ENCODE measurements at places on chromosomes 16 and 17.

DNA sequence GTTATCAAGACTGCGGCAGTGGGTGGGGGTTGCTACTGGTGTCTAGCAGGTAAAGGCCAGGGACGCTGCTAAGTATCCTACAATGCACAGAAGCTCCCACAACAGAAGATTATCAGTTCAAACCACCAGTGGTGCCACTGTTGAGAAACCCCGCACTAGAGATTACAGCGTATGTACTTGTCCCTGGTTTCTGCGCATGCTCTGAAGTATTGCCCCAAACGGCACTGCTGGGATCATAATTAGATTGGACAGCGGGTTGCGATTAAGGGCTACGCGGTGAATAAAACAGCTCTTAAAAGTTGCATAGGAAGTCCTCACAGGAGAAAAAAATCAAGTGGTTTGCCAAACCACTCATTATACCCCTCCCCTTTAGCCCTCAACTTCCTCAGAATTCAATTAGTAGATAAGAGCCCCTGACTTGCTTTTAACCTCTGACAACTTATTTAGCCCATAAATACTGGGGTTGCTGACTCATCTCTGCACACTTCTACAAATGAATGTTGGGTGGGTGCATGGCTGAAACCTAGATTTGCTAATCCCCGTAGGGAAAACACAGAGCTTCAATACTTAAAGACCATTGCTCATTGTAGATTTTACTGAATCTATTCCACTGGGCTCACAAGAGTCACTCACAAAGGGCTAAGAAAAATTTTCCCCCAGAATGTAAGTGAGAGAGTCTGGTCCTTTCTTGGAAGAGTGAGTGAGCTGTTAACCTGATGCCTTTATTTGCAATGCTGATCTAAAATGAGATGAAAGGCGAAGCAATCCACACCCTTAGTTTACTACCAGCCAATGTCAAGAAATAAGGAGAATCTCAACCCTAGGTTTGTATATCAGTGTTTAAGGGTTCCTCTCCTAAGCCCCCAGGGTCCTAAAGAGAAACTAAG lies 91.8 kb downstream of the RGS9 start:
- no peak for DNase-seq

DNA sequence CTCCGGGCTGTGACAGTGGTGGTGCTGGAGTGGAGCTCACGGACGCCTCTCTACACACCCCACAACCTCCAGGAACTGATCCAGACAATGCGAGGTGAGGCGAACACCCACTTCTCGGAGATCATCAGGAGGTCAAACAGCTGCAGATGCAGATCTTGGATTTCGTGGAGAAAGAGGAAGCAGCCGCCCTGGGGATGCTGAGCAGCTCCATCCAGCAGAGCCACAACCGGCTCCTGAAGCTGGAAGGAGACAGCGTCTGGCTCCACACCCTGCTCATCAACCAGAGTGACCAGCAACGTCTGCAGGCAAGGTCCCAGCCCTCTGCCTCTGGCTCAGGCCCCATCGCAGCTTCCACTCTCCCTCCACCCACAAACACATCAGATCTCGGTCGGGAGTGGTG lies 13.2 kb upstream of the SLC16A5 start:
- no peak for DNase-seq

DNA sequence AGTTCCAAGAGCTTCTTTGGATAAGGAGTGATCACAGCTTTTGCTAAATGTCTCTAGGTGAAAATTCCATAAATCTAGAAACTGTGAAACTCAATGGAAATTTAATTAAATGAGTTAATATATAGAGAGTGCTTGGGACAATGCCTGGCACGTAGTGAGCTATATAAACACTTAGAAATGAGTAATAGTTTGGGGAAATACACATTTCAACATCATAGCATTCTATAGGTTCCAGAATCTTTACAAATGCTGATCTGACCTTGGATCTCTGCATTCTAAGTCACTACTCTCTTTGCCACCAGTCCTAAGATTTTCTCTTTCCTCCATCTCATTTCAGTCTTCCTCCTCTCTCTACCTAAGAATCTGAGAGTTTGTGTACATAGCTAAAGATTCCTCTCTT lies 175.6 kb downstream of the SOX9 start:
- no peak for DNase-seq

DNA sequence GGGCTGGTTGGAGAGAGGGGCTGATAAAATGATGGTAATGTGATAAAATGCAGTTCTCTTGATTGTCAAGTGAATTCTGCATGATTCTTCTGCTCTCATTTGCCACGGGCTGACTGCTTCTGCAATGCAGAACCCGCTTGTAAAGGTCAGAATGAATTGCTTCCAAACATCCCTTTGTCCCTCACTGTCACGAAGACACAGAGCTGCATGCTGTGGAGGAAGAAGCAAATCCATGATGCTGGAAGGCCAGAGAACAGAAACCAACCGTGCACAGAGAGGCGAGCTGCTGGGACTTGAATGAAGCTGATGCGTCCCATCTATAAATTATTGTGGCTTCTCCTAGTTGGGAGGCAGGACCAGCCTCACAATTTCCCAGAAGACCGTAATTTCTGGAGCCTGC lies 171.6 kb downstream of the PRKCB start:
- DNase-seq: no peak

- no peak for DNase-seq
These were observed 225.5 kb downstream of the MRTFB start for GRCh38 chr16:14296663-14297062.

GRCh38 chr17:27862840-27863239 lies 30.3 kb downstream of the LYRM9 start:
- no peak for DNase-seq

- DNase-seq: no peak
These were observed 85.1 kb downstream of the ZZEF1 start for GRCh38 chr17:4057731-4058130.

DNA sequence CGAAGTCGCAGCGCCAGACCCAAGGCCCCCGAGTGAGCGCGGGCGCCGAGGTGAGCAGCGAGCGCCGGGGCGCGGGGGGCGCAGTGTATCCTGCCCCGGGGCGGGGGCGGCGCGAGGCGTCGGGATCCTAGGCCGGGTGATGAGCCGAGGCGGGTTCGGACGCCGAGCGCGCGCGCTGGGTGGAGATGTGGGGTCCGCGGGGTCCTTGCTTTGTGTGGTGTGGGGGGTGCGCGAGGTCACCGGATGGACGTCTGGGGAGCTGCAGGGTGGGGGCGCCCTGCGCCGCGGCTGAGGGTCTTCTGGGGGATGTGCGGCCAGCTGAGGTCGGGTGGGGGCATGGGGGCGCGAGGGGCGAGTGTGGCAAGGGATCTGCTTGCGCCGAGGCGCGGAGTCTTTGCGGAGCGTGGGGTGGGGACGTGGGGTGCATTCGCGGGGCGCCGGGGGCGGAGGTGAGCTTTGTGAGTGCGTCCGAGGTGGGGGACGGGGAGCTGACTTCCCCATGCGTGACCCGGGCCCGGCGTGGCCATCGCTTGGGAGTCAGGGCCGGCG lies 560 bp downstream of the RAI1 start:
- peak; percentile 44 for DNase-seq

- no peak for DNase-seq
These were observed 25.0 kb upstream of the BAHCC1 start for GRCh38 chr17:81370294-81370693.

GRCh38 chr17:17935321-17936271 lies 36.6 kb downstream of the TOM1L2 start:
- peak; percentile 36 for DNase-seq

DNA sequence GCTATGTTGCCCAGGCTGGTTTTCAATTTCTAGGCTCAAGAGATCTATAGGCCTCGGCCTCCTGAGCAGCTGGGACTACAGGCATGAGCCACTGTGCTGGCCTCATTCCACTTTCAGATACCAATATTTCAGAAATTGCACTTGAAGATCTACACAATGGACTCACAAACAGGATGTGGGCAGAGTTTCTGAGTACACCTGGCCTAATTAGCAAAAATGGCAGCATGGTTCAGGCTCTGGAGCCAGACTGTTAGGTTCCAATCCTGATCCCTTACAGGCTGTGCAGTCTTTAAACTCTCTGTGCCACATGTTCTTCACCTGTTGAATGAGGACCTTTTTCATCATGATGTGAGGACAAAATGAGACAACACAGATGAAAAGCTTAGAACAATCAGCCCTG lies 32.2 kb downstream of the RNF157 start:
- no peak for DNase-seq

- DNase-seq: no peak
These were observed 26.8 kb upstream of the AXIN2 start for GRCh38 chr17:65588181-65588808.

GRCh38 chr17:79831265-79832217 lies 7.7 kb downstream of the CBX4 start:
- DNase-seq: peak; percentile 63

DNA sequence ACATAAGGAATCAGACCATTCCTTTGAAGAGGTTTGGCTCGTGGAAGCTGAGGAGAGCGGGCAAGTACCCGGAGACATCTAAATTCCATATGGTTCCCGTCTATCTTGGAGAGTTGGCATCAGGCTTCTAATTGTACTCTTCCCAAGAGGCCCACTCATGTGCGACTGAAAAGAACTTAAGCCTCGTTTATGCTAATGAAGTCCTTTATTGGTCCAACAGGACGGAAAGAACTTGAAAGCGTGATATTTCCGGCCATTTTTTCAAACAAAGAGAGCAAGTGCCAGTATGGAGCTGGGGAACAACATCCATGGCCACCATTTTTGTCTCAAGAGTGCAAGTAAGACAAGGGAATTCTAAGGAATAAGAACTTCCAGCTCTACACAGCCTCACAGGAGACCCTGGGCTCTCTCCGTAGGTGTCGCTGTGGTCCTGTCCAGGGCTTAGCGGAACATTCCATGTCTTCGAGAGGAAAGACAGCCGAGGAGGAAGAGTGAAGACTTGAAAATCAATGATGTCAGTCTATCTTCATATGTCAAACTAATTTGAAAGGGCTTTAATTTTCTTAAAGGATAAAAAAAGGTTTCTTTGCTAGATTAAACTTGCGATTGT lies 566.0 kb upstream of the PSMD7 start:
- no peak for DNase-seq

GRCh38 chr16:78836802-78837491 lies 737.5 kb downstream of the WWOX start:
- DNase-seq: no peak

GRCh38 chr17:49610883-49611584 lies 35.4 kb downstream of the NXPH3 start:
- no peak for DNase-seq

DNA sequence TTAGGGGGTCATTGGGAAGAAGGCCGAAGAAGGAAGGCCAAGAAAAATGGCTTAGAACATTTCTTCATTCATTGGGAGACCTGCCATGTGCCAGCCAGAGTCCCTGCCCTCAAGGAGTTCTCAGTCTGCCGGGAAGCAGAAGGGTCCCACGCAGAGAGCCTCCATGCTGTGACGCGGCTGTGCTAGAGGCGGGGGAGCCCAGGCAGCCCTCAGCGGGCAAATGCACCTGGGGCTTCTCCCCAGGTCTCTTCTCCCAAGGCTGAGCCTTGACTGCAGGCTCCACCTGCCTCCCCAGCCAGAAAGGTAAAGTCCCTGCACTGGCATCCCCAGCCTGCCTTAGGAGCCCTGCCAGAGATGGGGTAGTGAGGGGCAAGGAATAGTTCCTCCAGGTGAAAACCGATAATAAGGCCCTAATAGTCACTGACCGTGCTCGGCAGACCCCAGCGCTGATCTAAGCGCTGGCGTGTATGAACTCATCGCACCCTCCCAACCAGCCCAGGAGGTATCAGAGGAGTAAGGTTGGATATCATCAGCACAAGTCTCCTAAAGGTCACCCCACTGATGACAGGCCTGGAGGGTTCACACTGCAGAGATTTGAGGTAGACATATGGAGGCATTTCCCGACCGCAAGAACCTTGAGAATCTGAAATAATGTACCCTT lies 6.0 kb upstream of the CDR2L start:
- DNase-seq: no peak

DNA sequence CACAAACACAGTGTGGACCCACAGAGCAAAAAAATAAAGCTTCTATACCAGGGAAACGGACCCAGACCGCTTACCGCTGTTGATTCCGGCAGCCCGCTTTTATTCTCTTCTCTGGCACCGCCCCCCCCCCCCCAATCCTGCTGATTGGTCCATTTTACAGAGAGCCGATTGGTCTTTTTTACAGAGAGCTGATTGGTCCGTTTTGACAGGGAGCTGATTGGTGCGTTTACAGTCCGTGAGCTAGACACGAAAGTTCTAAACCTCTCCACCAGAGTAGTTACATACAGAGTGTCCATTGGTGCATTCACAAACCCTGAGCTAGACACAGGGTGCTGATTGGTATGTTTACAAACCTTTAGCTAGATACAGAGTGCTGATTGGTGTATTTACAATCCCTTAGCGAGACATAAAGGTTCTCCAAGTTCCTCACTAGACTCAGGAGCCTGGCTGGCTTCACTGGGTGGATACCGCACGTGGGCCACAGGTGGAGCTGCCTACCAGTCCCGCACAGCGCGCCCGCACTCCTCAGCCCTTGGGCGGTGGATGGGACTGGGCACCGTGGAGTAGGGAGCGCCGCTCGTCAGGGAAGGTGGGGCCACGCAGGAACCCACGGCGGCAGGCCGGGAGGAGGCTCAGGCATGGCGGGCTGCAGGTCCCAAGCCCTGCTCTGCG lies 92.4 kb downstream of the HAPSTR1 start:
- no peak for DNase-seq

GRCh38 chr17:57874058-57874419 lies 24.2 kb upstream of the MRPS23 start:
- no peak for DNase-seq

DNA sequence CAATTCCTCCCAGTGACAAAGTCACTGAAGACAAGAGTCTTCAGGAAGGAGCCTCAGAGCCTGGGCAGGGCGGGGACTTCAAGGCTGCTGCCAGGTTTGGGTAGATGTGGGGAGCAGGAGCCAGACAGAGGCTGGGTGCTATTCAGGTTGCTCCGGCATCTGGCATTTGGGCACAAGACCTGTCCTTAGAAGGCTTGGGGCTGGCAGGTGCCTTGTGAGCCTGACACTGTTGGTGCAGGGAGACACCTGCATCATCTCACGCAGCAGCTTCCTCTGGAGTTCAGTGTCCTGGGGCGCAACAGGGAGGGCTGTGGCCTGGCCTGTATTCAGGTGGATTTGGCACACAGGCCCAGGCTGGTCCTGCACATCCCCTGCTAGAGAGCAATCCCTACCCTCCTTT lies 65.0 kb downstream of the MPRIP start:
- no peak for DNase-seq

- no peak for DNase-seq
These were observed 165.6 kb downstream of the CA10 start for GRCh38 chr17:51992864-51993416.

DNA sequence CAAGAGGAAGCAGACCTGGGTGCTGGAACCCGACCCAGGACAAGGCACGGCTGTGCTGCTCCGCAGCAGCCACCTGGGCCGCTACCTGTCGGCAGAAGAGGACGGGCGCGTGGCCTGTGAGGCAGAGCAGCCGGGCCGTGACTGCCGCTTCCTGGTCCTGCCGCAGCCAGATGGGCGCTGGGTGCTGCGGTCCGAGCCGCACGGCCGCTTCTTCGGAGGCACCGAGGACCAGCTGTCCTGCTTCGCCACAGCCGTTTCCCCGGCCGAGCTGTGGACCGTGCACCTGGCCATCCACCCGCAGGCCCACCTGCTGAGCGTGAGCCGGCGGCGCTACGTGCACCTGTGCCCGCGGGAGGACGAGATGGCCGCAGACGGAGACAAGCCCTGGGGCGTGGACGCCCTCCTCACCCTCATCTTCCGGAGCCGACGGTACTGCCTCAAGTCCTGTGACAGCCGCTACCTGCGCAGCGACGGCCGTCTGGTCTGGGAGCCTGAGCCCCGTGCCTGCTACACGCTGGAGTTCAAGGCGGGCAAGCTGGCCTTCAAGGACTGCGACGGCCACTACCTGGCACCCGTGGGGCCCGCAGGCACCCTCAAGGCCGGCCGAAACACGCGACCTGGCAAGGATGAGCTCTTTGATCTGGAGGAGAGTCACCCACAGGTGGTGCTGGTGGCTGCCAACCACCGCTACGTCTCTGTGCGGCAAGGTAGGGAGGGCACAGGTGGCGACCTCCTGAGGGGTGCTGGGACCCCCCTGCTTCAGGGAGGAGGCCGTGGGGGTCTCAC lies 667 bp downstream of the FSCN2 start:
- DNase-seq: no peak
